ENCODE measurements at places on chromosomes 4 and X.

DNA sequence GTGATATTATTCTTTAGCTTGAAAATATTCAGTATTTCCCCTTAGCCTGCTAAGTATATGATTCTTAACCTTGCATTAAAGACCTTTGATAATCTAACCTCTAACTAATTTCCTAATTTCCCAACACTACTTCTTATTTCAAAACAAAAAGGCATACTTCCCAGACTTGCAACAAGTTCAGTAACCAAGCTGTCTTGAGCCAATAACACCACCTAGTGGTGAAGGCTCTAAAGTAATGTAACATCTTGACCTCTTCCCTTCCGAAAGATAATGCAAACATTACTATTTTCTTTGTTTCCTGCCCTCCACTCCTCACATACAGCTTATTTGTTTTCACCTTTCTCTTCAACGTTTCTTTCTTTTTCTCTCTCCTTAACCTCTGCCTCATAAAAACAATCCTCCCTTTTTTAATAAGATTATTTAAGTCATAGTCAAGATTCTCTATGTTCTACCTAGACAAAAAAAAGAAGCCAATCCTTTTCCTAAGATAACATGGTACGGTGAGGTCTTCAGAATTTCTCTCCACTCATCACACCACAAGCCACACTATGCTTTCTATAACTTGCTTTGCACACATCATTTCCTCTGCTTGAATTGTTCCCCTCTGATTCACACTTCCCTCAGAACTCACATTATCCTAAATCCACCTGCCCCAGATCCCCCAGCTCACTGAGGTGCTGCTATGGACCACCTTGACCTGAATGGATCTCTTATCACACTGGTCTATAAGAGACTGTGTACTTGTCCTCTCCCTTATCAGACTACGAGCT lies 3.5 kb downstream of the FAT1 start:
- no peak for DNase-seq

DNA sequence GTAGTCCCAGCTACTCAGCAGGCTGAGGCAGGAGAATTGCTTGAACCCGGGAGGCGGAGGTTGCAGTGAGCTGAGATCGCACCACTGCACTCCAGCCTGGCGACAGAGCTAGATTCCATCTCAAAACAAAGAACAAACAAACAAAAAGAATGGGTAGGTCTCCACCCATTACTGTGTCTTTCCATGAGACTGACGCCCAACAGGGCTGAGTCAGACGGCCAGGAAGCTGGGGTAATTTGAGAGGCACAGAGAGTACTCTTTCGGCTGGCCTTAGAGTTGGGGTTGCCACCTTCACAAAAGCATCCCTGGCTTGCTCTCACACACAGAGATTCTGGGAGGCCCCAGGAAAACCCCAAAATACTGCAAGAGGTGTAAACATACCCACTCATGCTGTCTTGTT lies 72.0 kb upstream of the DHRSX start:
- peak; percentile 79 for DNase-seq

DNA sequence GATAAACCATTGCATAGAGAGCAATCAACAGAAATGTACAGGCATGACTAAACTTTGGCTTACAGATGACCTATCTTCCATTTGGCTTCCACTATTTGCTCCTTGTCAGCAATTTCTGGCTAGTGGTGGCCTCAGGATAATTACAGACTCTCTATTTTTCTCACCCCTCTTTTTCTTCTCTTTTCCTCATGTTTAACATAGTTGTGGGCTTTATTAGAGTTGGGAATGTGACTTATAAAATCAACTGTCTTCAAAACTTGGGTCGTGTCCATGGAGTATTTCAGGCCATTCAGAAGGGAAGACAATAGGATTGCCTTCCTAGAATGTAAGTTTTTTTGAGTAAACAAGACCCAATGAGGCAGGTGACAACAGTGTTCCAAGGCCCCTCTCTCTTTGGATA lies 236.2 kb downstream of the FRAS1 start:
- peak; percentile 48 for DNase-seq

GRCh38 chrX:47796433-47796906 lies 40.2 kb upstream of the ZNF81 start:
- peak; percentile 19 for DNase-seq

DNA sequence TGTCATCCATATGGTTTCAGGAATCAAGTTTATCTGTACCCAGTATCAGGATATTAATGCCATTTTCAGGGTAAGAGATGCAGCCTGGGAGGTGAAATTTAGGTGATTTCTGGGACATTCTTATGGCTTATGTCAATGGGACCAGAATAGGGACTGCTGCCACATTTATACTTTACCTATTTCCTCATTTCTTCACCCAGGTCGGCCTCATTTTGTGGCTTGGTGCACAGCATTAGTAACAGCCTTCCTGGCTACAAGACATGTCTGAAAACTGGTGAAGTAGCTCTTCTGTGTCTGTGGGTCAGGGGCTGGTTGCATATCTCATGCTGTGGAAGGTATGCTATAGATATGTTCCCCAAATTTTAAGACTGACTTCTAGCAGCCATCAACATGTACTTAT lies 284.8 kb downstream of the AFF2 start:
- DNase-seq, result no peak

DNA sequence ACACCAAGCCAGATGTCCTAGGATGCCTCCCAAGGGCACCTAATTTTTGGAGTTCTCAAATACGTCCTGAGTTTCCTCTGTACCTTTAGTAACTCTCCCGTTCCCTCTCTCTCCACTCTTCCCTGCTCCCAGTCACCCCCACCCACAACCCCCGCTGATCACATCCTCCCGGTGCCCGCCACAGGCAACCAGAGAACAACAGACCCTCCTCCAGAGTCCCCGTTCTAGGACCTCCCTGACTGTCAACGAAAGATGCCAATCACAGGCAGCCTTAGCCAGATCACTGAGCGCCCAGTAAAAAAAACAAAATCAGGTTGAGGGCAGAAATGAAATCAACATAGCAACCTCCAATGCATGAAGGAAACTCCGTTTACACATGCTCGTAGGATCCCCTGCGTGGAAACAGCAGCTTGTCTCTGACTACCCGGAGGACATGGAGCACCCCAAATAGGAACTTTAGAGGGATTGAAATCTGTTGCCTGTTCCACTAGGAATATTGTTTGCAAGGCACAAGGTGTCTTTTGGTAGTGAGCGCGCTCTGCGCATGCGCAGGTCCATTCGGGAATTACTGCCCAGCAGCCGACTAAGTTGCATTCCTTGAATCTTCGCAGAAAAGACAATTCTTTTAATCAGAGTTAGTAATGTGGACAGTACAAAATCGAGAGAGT lies at the start of gene GABRB1:
Gene GABRB1 (plus strand): TSS at position 557 of the 668 bp plus-strand sequence.
- peak; percentile 56 for DNase-seq

- peak; percentile 29 for DNase-seq
Observed at GRCh38 chr4:76879731-76880364, 18.1 kb downstream of the SOWAHB start.

GRCh38 chr4:128076464-128076863 lies 15.4 kb downstream of the LARP1B start:
- no peak for DNase-seq

DNA sequence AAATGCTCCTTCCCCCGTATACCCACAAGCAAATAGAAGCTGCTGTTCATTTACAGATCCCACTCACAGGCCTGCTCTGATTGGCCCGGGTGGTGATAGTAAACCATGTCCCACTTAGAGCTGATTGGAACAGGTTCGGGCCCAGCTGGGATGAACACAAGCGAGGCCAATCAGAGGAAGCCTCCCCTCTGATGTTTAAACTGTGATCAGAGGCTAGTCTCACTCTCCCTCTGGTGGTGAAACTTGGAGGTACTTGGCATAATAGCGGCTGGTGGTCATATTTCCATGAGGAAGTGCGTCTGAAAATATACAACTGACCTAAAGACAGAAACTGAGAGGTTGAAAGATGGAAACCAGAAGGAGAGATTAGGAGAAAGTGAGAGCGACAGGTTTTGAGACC lies 51.5 kb upstream of the TRPC3 start:
- DNase-seq, result peak; percentile 53

DNA sequence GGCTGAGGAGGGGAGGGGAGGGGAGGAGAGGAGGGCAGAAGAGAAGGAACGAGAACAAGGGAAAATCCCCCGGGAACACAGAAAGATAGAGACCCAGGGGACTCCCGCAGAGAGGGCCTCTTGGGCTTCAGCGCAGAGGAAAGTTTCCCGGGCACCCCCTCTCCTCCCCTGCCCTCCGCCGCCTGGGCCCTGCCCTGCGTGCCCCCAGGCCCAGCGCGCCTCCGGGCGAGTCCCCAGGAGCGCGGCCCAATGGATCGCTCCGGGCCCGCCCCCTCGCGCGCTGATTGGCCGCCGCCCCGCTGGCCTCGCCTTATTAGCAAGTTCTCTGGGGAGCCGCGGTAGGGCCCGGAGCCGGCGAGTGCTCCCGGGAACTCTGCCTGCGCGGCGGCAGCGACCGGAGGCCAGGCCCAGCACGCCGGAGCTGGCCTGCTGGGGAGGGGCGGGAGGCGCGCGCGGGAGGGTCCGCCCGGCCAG lies at the start of gene MSX1:
Gene MSX1 (plus strand): TSS at position 341 of the 474 bp plus-strand sequence. CDS start 235 bp downstream, outside the sequence.
- DNase-seq, result peak; percentile 98

GRCh38 chrX:98432413-98432812 lies 1548.7 kb downstream of the RPA4 start:
- DNase-seq, result no peak

Data from AG20443 (cell line).